ENCODE measurements at places on chromosomes 11 and 22. TPM values are rescaled to one million over a fixed set of nuclear protein-coding genes. Genes with fewer than 3 reads are reported as not detected.

FXYD6 gene
- polyA plus RNA-seq: 373 TPM

MICAL3 gene
- polyA plus RNA-seq: 42.4 TPM

MMP13 gene
- polyA plus RNA-seq: 0.04 TPM

SPCS2 gene
- 99.7 TPM for polyA plus RNA-seq

PATE4 gene
- polyA plus RNA-seq: not detected

SAA4 gene
- polyA plus RNA-seq: 0.54 TPM

IFITM1 gene
- polyA plus RNA-seq: 599 TPM

C1QTNF4 gene
- polyA plus RNA-seq: 7.1 TPM

C22orf42 gene
- not detected for polyA plus RNA-seq

APOA4 gene
- polyA plus RNA-seq: 0.06 TPM

KCTD17 gene
- polyA plus RNA-seq: 36.1 TPM

CRYBB3 gene
- polyA plus RNA-seq: not detected

SCGB1D4 gene
- not detected for polyA plus RNA-seq

MUC15 gene
- 0.66 TPM for polyA plus RNA-seq

IRF7 gene
- polyA plus RNA-seq: 23.2 TPM

USP35 gene
- 7.8 TPM for polyA plus RNA-seq

BATF2 gene
- polyA plus RNA-seq: 5.8 TPM

MYOD1 gene
- not detected for polyA plus RNA-seq

PLAAT4 gene
- polyA plus RNA-seq: 37.4 TPM

TEX12 gene
- polyA plus RNA-seq: 0.09 TPM

DGCR6L gene
- polyA plus RNA-seq: 80.7 TPM

MIAT gene
- polyA plus RNA-seq: 0.29 TPM

MS4A1 gene
- polyA plus RNA-seq: 0.27 TPM

HOATZ gene
- not detected for polyA plus RNA-seq

BTG4 gene
- polyA plus RNA-seq: not detected

OR9G1 gene
- polyA plus RNA-seq: not detected

UPK2 gene
- 33.8 TPM for polyA plus RNA-seq

SULT4A1 gene
- polyA plus RNA-seq: 1.2 TPM

OR51D1 gene
- polyA plus RNA-seq: not detected

GAL gene
- polyA plus RNA-seq: 8.7 TPM

TUBGCP6 gene
- polyA plus RNA-seq: 31.5 TPM

ROBO3 gene
- 18.1 TPM for polyA plus RNA-seq

UBASH3B gene
- polyA plus RNA-seq: 1.6 TPM

PISD gene
- polyA plus RNA-seq: 22.6 TPM

RELT gene
- 2.7 TPM for polyA plus RNA-seq

OR8D4 gene
- not detected for polyA plus RNA-seq

OR8G1 gene
- polyA plus RNA-seq: not detected

SEC14L2 gene
- polyA plus RNA-seq: 11.0 TPM

MUC6 gene
- not detected for polyA plus RNA-seq

GRIA4 gene
- polyA plus RNA-seq: not detected

CASP1 gene
- polyA plus RNA-seq: 25.1 TPM

PGGHG gene
- 36.3 TPM for polyA plus RNA-seq

PATE2 gene
- polyA plus RNA-seq: not detected

OR8K5 gene
- polyA plus RNA-seq: not detected

GDPD4 gene
- polyA plus RNA-seq: not detected

SPTY2D1 gene
- 8.9 TPM for polyA plus RNA-seq

ST14 gene
- polyA plus RNA-seq: 13.4 TPM

SHISA8 gene
- not detected for polyA plus RNA-seq

GPHA2 gene
- polyA plus RNA-seq: not detected

TRIM51 gene
- not detected for polyA plus RNA-seq

GAS2L1 gene
- 33.7 TPM for polyA plus RNA-seq

HEPN1 gene
- polyA plus RNA-seq: not detected
